ENCODE measurements at places on chromosomes 2 and 18.

DNA sequence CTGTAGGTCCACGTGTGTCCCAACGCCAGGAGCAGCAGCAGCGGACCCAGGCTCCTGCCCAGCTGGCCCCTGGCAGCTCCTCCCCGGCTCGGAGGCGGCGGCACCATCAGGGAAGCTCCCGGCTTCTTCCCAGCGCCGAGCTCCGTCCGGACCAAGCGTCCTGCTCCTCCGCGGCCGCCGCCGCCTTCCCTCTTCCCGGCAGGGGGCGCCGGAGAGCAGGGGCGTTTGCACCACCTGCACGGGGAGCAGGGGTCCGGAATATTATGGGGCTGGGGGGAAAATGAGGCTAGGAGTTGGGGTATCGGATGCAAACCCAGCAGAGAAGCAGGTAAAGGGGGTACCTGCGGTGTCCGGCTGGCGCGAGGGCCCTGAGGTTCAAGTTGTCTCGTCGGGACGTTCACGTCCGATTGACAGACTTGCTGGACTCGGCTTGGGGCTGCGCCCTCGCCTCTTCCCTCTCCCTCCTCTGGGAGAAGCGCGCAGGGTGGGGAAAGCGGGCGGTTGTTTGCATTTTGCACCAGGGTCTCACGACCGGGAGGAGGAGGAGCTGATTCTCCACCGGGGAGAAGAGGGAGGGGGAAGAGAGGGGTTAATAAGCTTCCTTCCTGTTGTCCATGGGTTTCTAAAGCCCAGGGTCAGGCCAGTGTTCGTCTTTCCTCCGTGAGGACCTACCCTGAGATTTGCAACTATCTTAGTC lies at the start of gene CCBE1:
Gene CCBE1, minus strand, starts transcription at position 188 of the 697 bp plus-strand sequence.
- no peak for DNase-seq

DNA sequence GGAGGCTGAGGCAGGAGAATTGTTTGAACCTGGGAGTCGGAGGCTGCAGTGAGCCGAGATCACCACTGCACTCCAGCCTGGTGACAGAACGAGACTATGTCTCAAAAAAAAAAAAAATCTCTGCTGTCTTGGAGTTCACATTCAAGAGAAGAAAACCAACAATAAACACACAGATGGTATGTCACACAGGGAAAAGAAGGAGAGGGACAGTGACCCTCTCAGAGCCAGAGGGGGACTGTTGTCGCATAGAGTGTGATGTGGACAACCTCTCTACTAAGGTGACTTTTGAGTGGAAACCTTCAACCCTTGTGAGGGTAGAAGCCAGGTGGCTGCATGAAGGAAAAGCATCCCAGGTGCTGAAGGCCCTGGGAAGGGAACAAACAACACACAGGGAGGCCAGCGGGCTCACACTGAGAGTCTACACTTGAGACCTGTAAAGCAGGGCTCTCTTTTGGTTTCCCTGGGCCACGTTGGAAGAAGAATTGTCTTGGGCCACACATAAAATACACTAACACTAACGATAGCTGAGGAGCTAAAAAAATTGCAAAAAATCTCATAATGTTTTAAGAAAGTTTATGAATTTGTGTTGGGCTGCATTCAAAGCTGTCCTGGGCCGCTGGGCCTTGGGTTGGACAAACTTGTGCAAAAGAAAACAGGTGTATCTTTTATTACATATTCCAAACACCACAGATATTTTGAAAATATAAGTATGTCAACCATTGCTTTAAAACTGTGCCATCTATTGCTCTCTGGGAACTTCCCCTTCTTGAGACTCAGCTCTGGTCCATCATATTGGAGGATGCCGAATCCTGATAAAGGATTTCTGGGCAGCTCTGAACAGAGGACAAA lies 136.0 kb downstream of the DDX1 start:
- no peak for DNase-seq

DNA sequence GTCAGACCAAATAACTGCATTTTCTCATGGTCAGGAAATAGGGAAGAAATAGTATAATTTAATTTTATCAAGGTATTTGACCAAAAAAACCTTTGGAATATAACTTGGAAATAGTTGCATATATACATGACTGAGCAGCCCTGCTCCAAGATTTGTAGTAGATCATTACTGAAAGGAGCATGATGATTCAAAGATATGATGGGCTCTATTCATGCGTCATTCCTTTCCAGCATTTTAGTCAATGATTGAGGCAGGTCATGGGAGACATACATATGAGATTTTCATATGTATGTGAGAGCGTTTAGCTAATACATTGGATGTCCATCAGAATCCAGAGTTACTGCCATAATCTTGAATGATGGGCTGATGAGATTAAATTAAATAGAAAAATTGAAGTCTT lies 74.5 kb downstream of the CAB39 start:
- no peak for DNase-seq

GRCh38 chr2:23761638-23762037 lies 165.3 kb downstream of the ATAD2B start:
- DNase-seq, result no peak

DNA sequence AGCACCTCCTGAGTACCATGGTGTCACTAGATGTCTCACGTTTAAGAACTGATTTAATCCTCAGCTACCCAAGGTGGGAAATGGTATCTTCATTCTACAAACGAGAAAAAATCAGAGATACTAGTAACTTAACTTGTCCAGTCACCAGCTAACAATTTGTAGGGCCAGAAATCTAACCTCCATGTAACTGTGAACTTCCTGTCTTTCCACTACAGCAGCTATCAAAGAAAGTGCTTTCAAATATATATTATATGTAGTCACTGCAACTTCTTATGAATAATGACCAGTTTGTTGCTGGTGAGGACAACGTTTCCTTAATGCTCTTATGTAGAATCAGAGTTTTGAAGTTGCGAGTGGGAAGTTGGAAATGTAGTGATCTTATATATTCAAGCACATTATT lies 1.9 kb downstream of the REV1 start:
- no peak for DNase-seq

GRCh38 chr2:237923481-237924163 lies 43.2 kb upstream of the UBE2F start:
- DNase-seq, result no peak

DNA sequence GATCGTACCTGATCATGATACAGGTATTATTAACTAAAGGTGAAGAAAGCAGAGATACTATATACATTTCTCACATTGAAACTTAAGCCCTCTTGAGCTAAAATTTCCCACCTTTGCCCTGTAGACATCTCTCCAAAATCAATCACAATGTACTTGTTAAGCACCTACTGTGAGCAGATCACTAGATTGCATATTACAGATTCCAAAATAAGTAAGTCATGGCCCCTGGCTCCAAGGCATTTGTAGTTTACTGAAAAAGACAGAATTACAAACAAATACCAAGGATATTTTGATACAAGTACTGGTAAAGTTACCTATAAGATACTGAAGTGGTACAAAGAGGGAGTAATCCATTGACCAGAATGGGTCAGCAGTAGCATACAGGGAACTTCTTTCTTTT lies 455.3 kb downstream of the STK39 start:
- no peak for DNase-seq

GRCh38 chr18:10153924-10154752 lies 240.3 kb downstream of the VAPA start:
- no peak for DNase-seq

- DNase-seq, result no peak
Observed at GRCh38 chr18:39349801-39350200, 1784.2 kb upstream of the CELF4 start.

DNA sequence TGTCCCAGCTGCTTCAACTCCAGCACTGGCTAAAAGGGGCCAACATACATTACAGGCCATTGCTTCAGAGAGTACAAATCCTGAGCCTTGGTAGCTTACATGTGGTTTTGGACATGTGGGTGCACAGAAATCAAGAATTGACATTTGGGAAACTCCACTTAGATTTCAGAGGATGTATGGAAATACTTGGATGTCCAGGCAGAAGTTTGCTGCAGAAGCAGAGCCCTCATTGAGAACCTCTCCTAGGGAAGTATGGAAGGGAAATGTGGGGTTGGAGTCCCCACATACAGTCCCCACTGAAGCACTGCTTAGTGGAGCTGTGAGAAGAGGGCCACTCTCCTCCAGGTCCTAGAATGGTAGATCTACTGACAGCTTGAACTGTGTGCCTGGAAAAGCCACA lies 218.0 kb upstream of the CWC22 start:
- no peak for DNase-seq

GRCh38 chr2:241298673-241299072 lies 16.8 kb downstream of the HDLBP start:
- DNase-seq, result no peak

GRCh38 chr2:112910219-112910618 lies 746 bp upstream of the IL37 start:
- DNase-seq, result no peak

DNA sequence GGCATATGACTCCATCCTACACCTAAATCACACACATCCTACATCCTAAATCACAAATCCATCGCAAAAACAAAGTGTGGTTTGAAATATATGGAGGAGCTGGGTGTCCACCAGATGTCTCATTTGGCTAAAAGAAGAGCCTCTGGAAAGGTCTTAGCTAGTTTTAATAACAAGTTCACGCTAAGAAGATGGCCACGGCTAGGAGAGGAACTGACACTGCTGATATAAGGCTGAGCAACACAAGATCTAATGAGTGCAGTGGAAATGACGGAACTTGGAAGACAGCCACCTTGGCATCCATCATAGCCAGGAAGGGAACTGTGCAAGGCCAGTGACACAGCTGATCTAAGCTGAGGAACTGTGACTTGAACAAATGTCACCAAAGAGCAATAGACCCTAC lies 60.0 kb upstream of the AGAP1 start:
- DNase-seq, result no peak

DNA sequence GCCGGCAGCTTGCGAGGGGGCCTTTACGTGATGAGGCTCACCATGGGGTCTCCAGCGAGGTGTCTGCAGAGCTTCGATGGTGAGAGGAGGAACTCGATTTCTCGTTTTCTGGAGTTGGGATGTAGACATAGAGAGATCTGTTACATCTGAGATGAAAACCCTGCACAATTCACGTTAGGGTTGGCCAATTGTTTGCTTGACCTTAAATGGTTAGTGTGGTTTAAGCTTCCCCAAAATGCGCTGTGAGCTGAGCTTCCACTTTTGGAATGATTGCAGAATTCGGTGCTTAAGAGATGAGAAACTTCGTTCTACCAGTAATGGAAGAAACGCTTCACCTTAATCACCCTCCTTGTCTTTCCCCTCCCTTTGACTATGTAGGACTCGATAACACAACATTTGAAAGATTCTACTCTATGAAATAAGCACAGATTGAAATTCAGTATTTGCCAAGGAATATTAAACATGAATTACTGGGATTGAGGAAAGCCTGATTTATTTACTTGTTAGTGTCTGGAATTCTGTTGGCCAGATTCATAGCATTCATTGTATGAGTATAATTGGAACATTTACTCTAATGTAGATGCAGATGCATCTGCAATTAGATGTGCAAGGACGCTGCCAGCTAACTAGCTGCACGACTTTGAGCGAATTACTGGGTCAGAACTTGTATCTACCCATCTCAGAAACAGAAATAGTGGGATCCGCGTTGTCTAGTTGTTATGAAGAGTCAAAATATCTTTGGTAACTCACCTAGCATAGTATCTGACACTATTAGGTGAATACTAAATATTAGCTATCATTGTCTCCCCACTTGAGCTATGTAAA lies 1.6 kb upstream of the KLF7 start:
- no peak for DNase-seq

- no peak for DNase-seq
Observed at GRCh38 chr18:59455728-59456276, 96.7 kb upstream of the LMAN1 start.

DNA sequence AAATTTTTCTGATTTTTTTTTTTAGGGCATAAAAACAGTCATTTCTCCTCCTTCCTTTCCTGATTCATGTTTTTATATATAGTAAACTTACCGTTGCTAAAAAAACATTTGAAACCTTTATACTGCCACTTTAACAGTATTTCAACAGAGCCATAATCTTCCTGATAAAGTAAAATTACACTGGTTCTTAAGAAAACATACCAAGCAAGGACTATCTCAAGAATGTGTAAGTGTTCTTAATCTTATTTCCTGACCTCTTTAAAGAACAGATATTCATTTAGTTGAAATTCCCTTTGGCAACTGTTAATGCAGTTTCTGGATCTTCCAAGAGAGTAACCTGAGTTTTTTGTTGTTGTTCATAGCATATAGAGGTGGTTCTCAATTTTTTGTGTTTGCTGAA lies 26.6 kb upstream of the COLEC12 start:
- DNase-seq, result no peak

- DNase-seq, result no peak
Observed at GRCh38 chr2:42835577-42836371, 43.4 kb upstream of the HAAO start.

DNA sequence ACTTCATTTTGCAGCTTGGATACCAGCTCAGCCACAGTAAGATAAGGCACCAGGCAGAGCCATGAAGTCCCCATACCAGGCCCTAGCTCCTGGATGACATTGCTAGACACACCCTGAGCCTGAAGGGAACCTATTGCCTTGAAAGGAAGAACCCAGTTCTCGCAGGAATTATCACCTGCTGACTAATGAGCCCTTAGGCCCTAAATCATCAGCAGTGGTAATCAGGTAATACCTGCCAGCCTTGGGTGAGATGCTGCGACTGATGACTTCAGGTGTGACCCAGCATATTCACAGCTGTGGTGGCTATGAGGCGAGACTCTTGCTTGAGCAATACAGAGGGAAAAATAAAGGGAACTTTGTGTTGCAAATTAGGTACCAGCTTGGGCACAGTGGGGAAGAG lies 24.9 kb downstream of the CLK1 start:
- no peak for DNase-seq

- DNase-seq, result no peak
Observed at GRCh38 chr2:120261387-120262006, 8.8 kb downstream of the RALB start.

GRCh38 chr18:41466436-41467160 lies 488.4 kb upstream of the PIK3C3 start:
- no peak for DNase-seq

- DNase-seq, result no peak
Observed at GRCh38 chr2:235868645-235869044, 299.5 kb downstream of the GBX2 start.

DNA sequence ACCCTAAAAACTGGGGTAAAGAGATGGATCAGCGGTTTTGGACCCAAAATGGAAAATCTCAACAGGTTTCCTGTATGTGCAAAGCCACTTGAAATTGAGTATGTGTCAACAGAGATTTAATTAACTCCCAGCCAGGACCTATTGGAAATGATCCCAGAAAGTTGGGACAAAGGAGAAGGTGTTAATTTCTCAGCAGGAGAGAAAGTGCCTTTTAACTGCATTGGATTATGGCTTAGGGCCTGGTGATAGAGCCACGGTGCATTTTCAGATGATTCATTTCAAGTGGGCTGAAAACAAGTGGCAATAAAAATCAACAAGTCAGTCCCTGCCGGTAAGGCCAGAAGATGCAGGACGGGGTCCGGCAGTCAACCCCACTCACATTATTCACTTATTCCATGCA lies 80.2 kb upstream of the BCL11A start:
- DNase-seq, result no peak

DNA sequence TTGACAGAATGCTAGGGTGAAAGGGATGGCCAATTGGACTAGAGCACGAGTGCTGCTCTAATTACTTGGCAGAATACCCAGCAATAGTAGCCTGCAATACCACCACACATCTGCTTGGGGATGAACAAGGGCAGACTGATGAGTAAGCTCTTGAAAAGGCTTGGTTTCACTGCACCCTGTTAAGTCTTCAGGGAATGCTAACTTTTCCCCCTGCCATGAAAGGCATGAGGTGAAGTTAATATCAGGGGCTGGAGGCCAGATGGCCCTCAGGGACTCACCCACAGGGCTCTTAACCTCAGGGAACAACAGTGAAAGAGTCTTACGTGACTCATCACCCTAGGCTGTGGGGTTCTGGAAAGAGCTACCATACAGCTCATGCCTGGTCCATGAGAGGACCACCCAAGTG lies 51.7 kb upstream of the MYL1 start:
- DNase-seq, result no peak
